ENCODE measurements at places on chromosomes 4 and X.

DNA sequence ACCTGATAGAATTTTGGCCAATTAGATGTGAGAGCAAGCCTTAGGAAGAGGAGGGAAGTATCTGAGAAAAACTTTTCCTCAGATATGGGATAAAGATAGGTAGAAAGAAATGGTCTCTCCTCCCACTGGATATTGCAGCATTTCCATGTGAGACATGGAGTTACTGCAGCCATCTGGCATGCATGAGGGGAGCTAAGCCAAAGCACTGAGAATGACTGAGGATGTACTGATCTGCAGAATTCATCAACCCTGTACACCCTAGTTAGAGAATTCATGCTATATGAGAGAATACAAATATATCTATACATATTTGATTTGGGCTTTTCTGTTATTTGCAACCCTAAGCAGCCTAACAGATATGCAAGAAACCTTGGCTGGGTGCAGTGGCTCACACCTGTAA lies 52.5 kb upstream of the RPL34 start:
- DNase-seq: no peak

DNA sequence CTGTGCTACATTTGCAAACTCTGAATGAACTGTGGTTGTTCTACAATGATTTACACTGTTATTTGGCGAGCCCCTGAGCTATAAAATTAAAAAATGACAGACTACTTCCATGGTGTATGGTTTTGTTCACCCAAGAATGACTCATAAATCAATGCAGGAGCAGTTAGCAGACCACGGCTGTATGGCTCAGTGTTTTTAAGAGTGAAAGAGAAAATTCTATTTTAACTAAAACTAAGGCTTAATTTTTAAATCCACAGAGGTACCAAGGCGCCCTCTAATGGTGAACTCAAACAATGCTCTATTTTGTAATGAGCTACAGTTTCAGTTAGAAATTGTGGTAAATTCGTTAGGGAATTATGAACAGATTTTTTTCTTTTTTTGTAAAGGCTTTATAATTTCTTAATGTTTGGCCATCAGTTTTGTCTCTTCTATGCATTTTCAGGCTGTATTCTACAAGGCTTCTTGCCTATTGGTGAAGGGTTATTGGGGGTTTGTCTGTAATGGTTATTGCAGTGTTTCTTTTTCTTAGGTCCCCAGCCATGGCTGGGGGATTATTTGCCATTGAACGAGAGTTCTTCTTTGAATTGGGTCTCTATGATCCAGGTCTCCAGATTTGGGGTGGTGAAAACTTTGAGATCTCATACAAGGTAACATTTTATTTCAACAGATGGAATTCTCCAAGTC lies 32.5 kb downstream of the HMGB2 start:
- DNase-seq: no peak

DNA sequence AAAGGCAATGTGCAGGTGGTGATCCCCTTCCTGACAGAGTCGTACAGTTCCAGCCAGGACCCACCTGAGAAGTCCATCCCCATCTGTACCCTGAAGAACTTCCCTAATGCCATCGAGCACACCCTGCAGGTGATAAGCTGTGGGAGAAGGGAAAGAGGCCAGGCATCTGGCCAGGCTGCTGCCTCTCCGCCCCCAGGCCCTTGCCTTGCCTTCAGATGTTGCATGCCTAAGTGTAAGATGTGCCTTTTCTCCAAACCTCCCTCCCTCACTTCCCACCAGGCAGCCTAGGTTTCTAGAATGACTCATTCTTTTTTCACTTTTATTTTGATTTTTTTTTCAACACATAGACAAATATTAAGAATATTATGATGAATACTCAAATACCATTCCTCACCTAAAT lies 12.2 kb upstream of the CDK16 start:
- no peak for DNase-seq

DNA sequence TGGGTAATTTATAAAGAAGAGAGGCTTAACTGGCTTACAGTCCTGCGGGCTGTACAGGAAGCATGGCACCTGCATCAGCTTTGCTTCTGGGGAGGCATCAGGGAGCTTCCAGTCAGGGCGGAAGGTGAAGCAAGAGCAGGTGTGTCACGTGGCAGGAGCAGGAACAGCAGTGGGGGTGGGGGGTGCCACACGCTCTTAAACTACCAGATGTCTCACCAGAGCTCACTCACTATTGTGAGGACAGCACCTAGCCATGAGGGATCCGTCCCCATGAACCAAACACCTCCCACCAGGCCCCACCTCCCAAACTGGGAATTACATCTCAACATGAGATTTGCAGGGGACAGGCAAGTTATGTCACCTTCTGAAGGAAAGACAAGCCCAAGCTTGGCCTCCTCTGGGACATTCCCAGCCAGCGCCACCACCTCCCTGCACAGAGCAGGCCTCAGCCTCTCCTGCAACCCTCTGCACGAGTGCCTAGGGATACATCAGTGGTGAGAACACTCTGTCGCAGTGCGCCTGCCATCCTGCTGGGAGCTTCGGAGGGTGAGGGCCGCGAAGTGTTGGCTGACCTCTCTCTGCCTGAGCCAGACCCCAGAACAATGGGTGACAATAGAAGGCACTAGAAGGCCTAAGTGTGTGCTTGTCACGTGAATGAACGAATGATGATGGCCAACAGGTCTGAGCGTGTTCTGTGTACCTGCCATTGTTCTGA lies 244.3 kb downstream of the EVC2 start:
- DNase-seq: no peak

GRCh38 chr4:3481783-3482393 lies 18.8 kb downstream of the DOK7 start:
- no peak for DNase-seq

GRCh38 chr4:86054286-86055032 lies 305.4 kb downstream of the MAPK10 start:
- no peak for DNase-seq

- no peak for DNase-seq
These were observed 266.5 kb upstream of the KCNIP4 start for GRCh38 chr4:22215084-22215483.

DNA sequence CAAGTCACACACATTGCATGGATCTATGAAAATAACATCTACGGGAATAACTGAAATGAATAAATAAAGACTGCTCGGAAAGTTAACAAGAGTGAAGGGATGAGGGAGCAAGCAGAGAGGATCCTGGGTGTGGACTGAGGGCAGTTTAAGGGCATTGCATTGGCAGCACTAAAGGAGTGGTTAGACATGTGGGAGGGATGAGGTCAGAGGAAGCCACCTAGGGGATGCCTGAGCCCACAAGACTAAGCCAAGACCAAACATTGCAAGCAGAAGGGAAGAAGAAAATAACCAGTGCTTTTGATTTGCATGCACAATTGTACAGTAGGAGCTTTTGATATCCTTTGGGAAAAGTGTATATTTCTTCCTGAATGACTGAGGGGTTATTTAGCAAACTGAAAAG lies 106.1 kb downstream of the MSL3 start:
- no peak for DNase-seq

- DNase-seq: no peak
These were observed 32.6 kb upstream of the SPON2 start for GRCh38 chr4:1204828-1205585.

- DNase-seq: no peak
These were observed 36.0 kb downstream of the ARHGAP6 start for GRCh38 chrX:11629593-11630211.

DNA sequence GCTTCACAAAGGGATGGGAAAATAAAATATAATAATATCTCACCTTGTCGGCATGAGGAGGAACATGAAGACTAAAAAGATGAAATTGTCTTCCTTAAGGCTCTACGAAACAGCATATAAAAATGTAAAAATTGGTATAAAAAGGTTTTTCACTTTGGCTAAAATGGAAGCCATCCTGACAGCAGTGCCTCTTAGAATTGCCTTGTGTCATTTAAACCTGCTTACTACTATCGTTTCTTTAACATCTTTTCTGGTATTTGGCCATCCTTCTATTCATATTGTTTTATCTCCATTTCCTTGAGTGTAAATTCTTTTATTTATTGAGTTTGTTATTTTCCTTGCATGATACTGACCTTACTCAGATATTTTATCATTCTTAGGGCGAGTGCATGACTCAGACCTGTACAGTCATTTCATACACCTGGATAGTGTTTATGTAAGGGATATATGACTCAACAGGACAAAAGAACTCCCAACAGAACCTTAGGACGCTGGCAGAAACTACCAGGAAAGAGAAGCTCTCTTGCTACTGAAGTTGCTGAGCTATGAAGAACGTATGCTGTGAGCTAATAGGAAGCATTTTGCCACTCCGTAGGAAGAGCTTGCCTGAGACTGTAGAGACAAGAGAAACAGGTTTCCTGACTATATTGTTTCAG lies 5.8 kb upstream of the CDKN2AIP start:
- peak; percentile 24 for DNase-seq

GRCh38 chr4:155787113-155787710 lies 28.4 kb downstream of the GUCY1B1 start:
- DNase-seq: no peak

DNA sequence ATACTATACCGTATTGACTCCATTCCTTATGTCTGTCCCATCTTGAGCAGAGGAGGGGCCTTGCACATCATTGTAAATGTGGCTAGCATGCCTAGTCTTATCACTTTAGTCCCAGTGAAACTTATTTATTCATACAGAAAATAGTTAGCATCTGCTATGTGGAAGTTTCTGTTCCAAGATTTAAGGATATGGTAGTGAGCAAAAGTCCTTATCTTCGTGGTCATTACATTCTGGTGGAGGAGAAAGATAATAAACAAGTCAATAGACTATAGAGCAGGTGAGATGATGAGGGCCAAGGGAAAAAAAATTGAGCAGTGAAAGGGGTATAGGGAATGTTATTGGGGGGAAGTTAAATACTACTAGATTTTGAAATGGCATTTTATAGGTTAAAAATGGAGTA lies 63.4 kb upstream of the PRRG3 start:
- DNase-seq: no peak

- no peak for DNase-seq
These were observed 18.2 kb downstream of the PTTG2 start for GRCh38 chr4:37978248-37978924.

DNA sequence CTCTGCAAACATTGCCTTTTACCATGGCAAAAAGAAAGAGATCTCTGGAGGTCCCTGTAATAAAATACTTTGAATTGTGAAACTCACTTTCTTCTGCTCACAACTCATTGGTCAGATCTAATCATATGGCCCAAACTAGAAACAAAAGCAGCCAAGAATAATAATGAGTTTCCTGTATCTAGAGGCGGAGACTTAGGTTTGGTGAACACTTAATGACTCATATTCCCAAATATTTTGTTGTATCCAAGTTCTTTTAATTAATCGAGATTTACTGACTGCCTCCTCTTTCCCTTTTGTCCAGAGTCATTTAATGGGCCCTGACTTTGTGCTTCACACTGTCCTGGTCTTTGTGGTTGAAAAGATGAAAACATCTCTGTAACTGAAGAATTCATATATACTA lies 190.6 kb downstream of the CCSER1 start:
- DNase-seq: no peak

DNA sequence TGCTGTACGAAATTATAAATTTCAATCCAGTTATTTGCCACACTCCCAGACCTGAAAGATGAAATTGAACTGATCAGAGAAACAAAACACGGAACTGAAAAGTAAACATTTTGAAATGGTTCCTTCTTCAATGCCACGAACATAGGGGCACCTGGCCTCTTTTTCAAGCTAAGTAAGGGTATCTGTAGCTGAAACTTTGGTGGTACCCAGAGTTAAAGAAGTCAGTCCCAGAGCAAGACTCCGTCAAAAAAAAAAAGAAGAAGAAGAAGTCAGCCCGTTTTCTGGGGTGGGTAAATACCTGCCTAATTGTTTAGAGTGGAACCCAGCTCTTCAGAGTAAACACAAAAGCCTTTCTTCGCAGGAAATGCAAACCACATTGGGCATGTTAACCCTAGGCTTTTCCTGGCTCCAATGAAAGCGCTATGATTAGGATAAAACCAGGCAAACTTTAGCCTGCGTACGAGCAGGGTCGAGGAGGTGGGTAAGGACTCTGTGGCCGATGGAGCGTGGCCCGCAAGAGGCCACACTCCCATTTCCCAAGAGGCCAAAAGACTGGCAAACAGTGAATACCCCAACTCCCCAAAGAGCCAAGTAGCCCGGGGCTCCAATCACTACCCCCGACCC lies 1.3 kb downstream of the ANTXR2 start:
- DNase-seq: no peak

DNA sequence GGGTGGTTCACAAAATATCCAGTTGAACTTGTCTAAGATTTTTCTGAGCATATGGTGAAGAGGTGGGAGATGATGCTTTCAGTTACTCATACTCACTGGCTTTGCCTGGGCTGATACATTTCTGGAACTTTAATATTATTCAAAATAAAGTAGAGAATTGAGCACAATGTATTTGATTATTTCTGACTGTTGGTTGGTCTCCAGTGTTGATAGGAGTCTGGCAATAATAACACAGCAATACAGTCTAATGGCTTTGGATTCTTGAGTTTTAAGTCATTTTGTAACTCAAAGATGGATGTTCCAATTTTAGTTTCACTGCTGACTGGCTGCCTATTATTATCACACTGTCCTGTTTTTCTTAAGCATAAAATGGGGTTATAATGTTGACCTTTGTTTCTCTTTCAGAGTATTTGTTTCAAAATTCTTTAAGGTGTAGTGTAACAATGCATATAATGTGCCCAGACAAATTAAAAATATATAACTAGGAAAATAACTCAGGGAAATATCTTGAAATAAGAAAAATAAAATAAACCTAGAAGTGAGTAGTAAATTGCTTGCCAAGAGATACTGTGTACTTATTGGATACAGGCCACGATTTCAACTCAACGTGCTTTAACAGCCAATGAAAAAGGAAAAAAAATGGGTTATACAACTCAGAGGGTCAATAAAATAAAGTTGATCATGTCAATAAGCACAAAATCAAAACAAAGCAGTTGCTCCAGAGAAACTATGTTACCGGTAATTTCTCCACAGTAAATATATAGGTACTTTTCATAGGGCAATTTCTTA lies 99.0 kb downstream of the ARSJ start:
- no peak for DNase-seq

- no peak for DNase-seq
These were observed 183.7 kb downstream of the FBXW7 start for GRCh38 chr4:152352215-152352614.

GRCh38 chr4:110012917-110013316 lies 100.2 kb downstream of the EGF start:
- no peak for DNase-seq

DNA sequence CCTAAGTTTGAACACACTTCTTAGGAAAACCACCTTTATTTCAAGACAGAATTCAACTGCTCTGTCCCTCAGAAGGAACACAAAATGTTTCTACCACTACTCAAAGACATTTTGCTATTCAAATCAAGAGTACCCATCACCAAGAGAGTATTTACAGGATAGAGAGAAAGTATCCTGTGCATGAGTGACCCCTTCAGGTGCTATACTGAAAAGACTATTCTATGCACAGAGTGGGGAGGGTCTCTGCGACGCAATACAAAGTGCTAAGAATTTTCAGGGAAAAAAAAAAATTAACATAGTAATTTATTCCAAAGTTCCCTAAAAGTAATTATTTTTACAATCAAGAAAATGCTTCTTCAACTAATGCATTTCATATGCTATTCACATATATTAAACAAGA lies 346.4 kb upstream of the FAM241A start:
- DNase-seq: no peak

DNA sequence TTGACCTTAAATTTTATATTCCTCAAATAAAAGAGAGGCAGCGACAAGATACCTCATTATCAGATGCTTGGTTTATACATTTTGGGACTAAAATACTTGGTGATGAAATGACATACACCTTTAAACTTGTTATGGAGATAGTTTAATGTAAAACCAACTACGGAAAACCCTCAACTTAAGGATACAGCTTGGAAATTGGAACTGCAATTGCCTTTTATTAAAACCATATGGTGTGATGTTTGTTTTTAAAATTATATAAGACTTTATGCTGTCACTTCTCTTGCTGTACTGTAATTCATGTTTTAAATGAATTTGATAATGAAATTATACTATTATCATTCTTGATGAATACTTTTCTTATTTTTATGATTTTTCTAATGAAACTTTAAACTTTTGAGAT lies 25.9 kb downstream of the METTL14 start:
- DNase-seq: no peak

Measured in T47D (cell line).